ENCODE measurements at places on chromosomes 13 and 19.

DNA sequence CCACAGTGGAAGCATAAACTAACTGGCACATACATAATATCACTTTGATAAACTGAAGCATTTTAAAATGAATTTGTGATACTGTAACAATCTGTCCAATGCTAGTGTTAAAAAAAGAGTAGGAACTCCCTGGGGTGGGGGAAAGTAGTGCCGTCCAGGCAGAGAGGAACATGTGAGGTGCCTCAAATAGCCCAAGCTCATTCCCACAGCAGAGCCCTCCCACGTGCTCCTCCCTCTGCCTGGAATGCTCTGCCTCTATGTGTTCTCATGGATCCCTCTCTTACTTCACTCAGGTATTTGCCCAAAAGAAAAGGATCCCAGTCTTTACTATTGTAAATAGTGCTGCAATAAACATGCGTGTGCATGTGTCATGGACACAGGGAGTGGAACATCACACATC, 188.1 kb downstream of the NHLRC3 start:
- DNase-seq, result no peak

GRCh38 chr19:3533033-3533432, 5.9 kb upstream of the TEKTIP1 start:
- DNase-seq, result no peak

- DNase-seq, result no peak
Observed at GRCh38 chr13:64099994-64100393, 2684.3 kb upstream of the PCDH20 start.

DNA sequence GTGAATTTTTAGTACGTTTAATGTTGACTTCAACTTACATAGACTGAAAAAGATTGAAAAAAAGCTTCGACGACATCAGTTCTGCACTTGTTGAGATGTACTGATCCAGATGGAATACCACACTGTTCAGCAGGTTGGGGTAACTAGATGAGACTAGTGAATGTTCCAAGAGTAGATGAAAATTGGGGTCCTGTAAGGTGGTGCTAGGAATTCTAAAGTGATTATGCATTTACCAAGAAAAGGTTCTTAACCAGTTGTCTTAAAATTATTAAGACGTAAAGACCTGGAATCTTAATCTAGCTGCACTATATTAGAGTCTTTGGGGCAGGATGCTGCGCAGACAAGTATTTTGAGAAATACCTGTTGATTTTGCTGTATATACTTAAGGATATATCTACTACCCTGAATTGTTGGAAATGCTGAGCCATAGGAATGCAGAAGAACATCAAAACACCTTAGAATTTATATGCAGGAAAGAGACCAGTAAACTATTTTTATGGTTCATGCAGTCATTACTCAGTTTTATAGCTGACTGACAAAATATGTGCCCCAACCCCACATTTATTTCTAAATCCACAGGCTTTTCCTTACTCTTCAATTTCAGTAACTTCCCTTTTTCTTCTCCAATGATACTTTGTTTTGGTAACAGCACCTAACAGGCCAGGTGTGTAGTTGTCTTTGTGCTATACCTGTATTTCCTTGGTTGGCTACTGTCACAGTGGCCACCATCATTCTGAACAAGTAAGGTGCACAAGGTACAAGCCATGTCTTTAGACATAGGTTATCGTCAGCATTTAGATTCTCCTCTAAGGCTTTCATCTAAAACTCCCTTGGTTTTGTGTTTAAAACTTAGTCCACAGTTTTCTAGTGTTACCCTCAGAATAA, 8.6 kb downstream of the MIR17HG start:
- DNase-seq, result no peak

DNA sequence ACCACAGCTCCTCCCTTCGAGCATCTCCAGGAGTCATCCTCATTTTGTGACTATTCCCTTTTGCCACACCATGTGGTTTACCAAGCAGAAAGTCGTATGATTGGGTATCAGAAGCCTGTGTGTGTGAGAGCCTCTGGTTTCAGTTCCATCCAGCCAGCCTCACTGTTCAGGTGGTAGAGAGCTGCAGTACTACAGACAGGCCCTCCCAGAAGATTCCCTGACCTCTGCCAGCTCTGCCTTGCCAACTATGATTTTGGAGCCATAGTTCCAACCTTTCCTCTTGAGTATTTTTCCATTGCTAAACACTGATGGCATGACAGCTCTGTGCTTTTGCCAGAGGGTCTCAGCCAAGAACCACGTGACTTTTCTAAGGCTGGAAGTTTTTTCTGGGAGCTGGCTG, 82.5 kb downstream of the DHRS12 start:
- DNase-seq, result no peak

DNA sequence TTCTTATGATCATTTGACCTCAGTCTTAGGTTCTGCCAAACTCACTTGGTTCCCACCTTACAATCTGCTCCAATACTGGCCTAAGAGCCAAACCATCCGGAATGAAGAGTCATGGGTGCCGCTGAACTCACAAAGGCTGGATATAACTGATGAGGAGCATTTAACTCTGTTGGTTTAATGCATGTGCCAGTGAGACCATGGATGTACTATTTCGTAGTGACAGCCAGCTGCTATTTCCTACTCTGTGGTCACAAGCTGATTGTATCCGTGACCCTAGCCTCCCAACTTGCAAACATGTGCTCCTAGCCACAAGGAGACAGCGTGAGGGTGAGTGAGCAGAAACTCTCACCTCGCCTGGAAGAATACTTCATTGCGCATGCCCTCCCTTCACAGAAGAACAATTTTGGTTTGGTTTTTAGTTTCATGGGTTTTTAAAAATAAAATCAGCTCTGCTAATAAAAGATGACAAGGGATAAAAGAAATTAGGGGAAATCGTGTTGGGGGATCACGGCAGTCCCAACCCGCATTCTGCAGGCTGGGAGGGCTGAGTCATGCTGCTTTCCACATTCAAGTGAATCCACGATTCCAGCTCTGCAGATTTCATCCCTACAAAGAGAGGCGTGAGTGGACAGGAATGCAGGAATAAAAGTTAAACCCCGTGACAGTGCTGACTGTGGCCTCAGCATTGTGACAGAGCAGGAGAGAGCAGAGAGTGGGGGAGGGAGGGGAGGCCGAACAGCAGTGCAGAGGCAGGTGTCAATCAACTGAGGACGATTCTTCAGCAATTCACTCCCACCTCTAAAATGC, 66.8 kb upstream of the RAP2A start:
- DNase-seq, result no peak

DNA sequence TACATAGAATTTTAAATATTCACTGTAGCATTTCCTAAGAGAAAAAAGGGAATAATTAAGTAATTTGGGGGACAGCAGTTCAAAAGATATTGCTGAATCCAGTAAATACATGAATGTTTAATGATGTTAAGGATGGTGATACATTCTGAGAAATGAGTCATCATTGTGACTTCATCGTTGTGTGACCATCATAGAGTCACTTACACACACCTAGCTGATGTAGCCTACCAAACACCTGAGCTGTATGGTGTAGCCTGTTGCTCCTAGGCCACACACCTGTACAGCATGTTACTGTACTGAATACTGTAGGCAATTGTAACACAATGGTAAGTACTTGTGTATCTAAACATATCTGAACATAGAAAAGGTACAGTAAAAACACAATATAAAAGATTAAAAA, 34.8 kb downstream of the ATP7B start:
- no peak for DNase-seq

DNA sequence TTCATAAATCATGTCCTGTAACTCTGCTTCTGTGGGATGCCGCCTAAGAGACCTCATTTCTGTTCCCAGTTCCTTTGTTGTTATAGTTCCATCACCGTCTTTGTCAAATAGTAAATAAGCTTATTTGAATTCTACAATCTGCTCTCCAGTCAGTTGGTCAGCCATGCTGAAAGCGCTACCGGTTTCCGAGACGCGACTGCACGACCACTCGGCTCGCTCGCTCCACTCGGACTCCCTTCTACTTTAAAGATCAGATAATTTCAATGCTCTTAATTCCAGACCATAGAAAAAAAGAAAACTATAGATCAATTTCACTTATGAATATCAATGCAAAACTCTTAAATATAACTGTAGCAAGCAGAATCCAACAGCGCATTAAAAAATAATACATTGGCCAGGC, 64.2 kb upstream of the STK24 start:
- no peak for DNase-seq

GRCh38 chr19:495402-496111, 729 bp upstream of the MADCAM1 start:
- no peak for DNase-seq
